ENCODE measurements at places on chromosomes 11 and 22.

GRCh38 chr11:111454561-111455192 lies 57.5 kb downstream of the BTG4 start:
- peak; percentile 13 for DNase-seq

DNA sequence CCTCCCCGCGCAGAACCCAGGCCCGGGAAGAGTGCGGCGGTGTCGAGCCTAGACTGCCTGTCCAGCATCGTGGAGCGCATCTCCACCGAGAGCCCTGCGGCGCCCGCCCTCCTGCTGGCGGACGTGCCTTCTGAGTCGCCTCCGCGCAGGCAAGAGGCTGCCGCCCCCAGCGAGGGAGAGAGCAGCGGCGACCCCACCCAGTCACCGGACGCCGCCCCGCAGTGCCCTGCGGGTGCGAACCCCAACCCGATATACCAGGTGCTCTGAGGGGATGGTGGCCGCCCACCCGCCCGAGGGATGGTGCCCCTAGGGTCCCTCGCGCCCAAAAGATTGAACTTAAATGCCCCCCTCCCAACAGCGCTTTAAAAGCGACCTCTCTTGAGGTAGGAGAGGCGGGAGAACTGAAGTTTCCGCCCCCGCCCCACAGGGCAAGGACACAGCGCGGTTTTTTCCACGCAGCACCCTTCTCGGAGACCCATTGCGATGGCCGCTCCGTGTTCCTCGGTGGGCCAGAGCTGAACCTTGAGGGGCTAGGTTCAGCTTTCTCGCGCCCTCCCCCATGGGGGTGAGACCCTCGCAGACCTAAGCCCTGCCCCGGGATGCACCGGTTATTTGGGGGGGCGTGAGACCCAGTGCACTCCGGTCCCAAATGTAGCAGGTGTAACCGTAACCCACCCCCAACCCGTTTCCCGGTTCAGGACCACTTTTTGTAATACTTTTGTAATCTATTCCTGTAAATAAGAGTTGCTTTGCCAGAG lies 2.0 kb downstream of the MYOD1 start:
- no peak for DNase-seq

GRCh38 chr11:31636983-31637382 lies 127.4 kb downstream of the ELP4 start:
- DNase-seq: no peak

DNA sequence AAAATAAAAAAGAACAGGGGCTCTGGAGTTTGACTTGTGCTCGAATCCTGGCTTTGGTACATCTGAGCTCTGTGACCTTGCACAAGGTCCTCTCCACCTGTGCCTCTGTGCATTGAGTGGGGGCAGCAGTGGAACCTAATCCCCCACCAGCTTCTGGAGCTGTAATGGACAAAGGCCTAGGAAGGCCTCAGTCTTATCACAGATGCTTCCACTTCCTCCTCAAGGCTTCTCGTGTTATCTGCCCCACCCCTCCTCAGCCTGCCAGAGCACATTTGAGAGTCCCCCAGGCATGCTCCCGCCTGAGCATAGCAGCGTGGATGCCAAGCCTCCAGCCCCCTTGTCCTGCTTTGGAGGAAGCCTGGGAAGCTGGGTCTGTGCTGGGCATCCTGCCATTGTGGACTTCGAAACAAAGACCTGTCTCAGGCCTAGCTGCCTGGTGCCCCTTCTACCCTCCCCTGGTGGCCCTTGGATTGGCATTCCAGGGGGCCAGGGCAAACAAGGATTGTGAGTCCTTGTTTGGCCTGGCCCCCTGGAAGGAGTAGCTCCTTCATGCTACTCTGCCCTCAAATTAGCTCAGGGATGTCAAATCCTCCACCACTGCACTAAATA lies 15.0 kb downstream of the SLC35E4 start:
- no peak for DNase-seq

GRCh38 chr22:36755316-36755715 lies 20.6 kb downstream of the IFT27 start:
- DNase-seq: no peak

DNA sequence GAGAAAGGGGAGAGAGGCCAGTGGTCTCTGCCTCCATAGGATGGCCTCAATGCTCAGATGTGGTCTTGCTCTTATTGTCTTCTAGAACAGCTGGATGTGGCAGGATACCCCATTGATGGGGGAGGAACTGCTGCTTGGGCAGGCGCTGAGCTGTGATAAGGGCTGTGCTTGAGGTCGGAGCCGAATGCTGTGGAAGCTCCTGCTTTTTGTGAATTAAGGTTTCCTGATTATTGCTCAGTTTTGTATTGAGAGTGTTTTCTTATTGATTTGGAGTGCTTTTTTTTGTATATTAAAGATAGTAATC lies 57.2 kb downstream of the CABIN1 start:
- no peak for DNase-seq

- no peak for DNase-seq
Measured at GRCh38 chr11:35163209-35163608, 24.2 kb downstream of the CD44 start.

GRCh38 chr11:11349870-11350337 lies 3.1 kb downstream of the CSNK2A3 start:
- DNase-seq: no peak

GRCh38 chr22:45638197-45638596 lies 33.4 kb upstream of the ATXN10 start:
- DNase-seq: no peak

GRCh38 chr11:92702037-92702804 lies 267.2 kb upstream of the MTNR1B start:
- no peak for DNase-seq

- no peak for DNase-seq
Measured at GRCh38 chr11:40328890-40329614, 1130.4 kb downstream of the LRRC4C start.

GRCh38 chr22:48896766-48897644 lies 930.7 kb downstream of the BRD1 start:
- DNase-seq: no peak

GRCh38 chr11:13262096-13262495 lies 15.5 kb upstream of the BMAL1 start:
- DNase-seq: no peak

DNA sequence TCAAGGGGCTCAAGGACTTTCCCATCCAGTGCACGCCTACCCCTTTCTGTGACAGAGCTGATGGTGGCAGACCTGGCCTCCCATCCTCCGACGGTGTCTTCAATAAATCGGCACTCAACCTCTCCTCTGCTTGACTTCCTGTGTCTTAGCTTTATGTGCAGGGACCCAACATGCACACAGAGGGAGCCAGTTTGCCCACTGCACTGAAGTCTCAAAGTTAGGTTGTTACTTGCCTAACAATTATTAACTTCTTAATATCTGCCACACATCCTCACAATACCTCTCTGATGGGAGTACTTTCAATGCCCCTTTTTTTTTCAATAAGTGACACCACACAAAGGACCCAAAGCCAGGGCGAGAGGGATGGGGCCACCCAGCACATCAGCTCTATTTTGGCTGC lies 3.6 kb downstream of the IZUMO1R start:
- no peak for DNase-seq

GRCh38 chr11:43948341-43949225 lies 6.1 kb downstream of the C11orf96 start:
- no peak for DNase-seq

GRCh38 chr11:43381802-43382201 lies 23.1 kb downstream of the TTC17 start:
- DNase-seq: no peak

GRCh38 chr11:72896431-72896830 lies 82.2 kb downstream of the ATG16L2 start:
- no peak for DNase-seq

DNA sequence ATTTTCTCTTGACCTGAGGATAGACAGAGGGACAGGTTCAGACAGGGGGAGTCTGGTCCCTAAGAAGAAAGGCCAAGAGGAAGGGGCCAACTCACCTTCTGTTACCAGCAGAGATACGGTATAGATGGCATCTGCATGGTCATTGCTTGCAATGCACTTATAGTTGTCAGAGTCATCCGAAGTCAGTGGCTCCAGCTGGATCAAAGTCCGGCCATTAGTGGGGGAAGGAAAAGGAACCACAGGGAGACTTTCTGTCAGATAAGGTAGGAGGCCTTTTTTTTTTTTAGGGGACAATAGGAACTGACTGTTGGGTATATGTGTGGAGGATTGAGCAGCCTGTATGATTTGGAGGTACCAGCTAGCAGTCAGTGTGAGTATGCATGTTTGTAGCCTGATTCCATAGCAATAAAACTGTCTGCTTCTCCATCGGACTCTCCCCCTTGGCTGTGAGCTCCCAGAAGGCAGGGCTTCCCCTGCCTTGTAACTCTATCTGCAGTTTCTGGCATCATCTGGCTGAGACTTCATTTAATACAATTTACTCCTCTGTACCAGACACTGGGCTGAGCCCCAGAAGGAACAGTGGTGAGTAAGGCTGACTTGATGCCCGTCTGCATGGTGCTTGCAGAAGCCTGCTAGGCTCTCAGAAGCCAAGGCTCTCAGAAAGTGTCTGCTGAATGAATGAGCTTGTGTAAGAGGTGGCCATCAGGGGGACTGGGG lies 5.7 kb downstream of the IGSF22 start:
- no peak for DNase-seq

DNA sequence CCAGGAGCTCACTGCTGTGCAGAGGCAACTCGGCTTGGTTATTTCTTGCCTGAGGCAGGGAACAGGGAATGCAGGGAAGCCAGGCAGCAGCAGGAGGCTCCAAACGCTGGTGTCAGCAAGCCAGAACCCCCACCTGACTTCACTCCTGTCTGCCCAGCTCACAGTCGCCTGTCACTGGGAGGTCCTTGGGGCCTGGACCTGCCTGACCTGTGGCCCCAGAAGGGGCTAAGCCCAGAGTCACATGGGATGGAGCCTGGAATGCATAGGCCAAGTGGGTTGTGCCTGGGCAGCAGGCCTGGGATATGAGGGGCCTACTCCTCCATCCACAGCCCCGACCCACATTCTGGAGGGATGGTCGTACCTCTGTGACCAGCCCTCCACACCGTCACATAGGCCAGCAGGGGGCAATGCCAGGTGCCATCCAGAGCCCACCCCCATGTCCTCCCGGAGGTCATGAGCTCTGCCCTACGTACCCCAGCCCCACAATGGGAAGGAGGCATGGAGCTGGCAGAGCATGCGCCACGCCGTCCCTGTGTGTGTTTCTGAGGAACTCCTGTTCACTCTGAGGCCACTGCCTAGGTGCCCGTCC lies 5.2 kb downstream of the RASSF7 start:
- no peak for DNase-seq

DNA sequence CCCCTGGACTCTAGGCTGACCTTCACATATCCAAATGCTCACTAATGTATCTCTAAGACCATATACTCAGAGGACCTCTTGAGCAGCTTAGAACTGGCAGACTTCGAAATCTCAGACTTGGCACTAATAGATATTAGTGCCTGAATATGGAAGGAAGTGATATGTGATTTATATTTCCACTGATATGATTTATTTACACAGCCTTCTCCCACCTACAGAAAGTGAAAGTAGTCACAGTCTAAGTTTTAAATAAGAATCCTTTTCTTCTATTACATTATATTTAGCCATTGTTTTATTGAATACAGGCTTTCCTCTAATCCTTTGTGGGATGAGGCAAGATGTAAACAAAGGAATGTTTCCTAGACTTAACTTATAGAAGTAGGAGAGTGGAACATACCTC lies 6.7 kb upstream of the NAV2 start:
- no peak for DNase-seq

DNA sequence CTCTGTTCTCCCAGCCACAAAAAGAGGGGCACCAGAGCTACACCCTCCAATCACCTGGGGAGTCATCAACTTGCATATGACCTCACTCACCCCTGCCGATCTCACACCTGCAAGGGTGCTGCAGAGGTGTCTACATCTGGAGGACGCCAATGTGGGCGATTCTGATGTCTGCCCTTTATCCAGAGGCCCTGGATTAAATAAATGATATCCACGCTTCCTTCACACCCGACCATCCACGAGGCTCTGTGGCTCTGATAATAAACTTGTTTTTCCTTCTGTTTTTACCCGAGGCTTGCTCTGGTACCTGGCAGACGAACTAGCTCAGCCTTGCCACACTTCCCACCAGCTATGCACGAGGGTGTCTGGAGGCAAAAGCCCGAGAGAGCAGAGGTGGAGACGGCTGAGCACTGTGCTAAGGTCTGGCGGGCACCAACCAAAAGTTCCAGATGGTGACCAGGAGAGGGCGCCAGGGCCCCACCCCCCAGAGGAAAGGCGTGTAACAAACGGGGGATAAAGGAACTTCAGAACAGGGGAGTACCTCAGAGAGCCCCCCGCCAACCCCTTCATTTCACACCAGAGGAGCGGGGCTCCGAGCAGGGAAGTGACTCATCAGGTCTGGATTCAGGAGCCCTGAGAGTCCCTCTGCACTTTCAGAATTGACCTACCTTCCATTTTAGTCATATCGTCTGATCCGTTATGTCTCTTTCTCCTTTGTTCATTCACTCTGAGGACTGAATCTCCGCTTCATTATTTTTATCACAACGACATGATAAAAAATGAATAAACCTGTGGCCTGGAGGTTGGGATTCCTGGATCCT lies 13.5 kb downstream of the SCN3B start:
- DNase-seq: peak; percentile 1

GRCh38 chr11:100687630-100688395 lies 725 bp downstream of the ARHGAP42 start:
- no peak for DNase-seq

DNA sequence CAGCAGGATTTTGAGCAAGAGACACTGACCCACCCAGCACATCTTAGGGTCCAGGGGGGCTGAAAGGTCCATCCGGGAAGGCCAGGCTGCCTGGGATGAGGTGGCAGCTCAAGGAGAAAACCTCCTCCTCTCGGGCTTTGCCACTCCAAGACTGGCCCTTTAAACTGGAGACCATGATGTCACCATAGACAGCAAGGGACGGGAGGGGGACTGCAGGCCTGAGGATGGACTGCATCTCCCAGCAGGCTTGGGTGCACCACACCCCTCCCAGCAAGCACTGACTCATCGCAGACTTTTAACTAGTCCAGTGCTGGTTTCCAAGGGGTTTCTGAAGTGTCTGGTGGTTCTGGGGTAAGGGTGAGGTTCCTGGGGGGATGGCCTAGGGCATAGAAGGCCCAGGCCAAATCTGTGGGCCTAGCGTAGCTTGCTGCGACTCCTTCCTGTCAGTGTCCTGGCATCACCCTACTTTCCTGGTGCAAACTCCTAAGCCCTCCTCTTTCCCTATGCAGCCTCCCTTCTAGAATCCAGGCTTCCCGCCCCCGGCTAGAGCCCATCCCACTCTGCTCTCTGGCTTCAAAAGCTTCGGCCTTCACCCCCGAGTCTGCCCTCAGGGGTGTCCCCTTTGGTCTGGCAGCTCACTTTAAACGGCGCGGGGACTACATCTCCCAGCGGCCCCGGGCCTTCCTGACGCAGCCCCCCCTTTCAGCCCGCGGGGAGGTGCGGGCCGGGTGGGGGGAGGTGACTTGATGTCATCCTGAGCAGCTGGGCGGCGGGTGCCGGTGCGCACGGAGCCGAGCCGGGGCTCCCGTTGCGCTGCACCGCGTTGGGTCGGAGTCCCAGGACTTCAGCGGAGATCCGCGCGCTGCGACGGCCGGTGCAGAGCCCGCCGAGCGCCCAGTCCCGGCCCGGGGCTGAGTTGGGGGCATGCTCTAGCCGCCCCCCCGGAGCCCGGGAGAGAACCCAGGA lies at the start of gene PPP2R5B:
Gene PPP2R5B, plus strand, starts transcription at position 746 of the 966 bp plus-strand sequence. CDS start 1,046 bp downstream, outside the sequence.
- DNase-seq: peak; percentile 81

- no peak for DNase-seq
Measured at GRCh38 chr11:131800452-131800851, 430.0 kb downstream of the NTM start.
